ENCODE measurements at places on chromosomes 4 and X. TPM values are rescaled to one million over a fixed set of nuclear protein-coding genes. Genes with fewer than 3 reads are reported as not detected.

The LONRF3 gene
- total RNA-seq: 0.32 TPM

The OPRPN gene
- not detected for total RNA-seq

The AFM gene
- not detected for total RNA-seq

The GABRB1 gene
- not detected for total RNA-seq

The EDNRA gene
- not detected for total RNA-seq

The ZFP42 gene
- 0.12 TPM for total RNA-seq

The RNF175 gene
- not detected for total RNA-seq

The SMR3B gene
- not detected for total RNA-seq

The ADH1C gene
- total RNA-seq: not detected

The PHOX2B gene
- not detected for total RNA-seq

The DGAT2L6 gene
- not detected for total RNA-seq

The C4orf54 gene
- not detected for total RNA-seq

The HSPA4L gene
- 0.66 TPM for total RNA-seq

The PF4V1 gene
- not detected for total RNA-seq

The ALAS2 gene
- total RNA-seq: not detected

The KCND1 gene
- 6.3 TPM for total RNA-seq

The PRPS1 gene
- total RNA-seq: 59.6 TPM

The NKX6-1 gene
- not detected for total RNA-seq

The GLRB gene
- not detected for total RNA-seq

The FGG gene
- total RNA-seq: not detected

The FHIP1A gene
- not detected for total RNA-seq

The RPS6KA6 gene
- not detected for total RNA-seq

The MAGEC3 gene
- not detected for total RNA-seq

The RADX gene
- 7.5 TPM for total RNA-seq

The CORIN gene
- 0.49 TPM for total RNA-seq

The FAM13A gene
- 14.6 TPM for total RNA-seq

The SPP1 gene
- 0.63 TPM for total RNA-seq

The FGD1 gene
- 0.07 TPM for total RNA-seq

The STARD8 gene
- total RNA-seq: 2.1 TPM

The CXCL6 gene
- total RNA-seq: not detected

The ZNF157 gene
- total RNA-seq: 0.15 TPM

The PRSS12 gene
- total RNA-seq: not detected

The CAPN6 gene
- total RNA-seq: not detected

The SSX1 gene
- not detected for total RNA-seq
